AG08395 (cell line): ENCODE measurements at places on chromosomes 11 and 22.
A peak's percentile ranks its signal among the peaks of the same experiment; 100 is the strongest.

GRCh38 chr11:112822478-112823274, 138.5 kb upstream of the NCAM1 start:
- DNase-seq = no peak

DNA sequence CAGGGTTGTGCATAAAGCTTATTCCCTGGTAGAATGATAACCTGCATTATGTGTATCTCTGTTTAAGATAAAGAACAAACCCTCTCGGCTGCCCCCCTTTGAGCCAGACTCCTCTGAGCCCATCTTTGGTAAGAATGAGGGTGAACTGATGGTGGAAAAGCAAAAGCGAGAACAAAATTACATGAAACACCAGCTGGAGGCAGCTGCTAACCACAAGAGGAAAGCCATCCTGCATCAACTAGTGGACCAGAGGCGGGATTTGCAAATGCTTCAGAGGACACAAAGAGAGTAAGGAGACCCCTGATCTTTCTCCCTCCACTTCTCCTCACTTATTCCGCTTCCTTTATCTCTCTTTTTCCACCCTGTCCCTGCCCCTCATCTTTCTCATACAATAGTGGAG, 40.3 kb downstream of the CCDC81 start:
- DNase-seq = no peak

GRCh38 chr11:126084608-126084912, 21.9 kb upstream of the CDON start:
- no peak for DNase-seq

DNA sequence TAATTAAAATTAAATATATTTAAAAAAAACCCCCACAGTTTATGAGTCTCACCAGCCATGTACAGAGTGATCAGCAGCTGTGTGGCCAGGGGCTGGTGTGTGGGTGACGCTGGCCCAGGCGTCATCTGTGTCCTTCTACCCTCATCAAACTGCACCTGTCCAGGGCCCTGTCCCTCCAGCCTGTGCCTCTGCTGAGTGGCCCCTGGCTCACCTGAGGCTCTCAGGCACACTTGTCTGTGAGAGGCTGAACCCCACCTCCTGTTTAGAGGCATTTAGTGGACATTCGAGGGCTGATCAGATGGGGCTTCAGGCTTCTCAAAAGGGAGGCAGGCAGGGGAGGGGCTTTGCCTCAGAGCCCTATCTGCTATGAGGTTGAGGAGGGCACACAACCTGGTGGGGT, 29.9 kb upstream of the SMIM38 start:
- no peak for DNase-seq

GRCh38 chr11:14323118-14323676, 35.8 kb downstream of the RRAS2 start:
- DNase-seq = no peak

GRCh38 chr22:43616645-43617044, 195.5 kb downstream of the EFCAB6 start:
- DNase-seq = no peak

DNA sequence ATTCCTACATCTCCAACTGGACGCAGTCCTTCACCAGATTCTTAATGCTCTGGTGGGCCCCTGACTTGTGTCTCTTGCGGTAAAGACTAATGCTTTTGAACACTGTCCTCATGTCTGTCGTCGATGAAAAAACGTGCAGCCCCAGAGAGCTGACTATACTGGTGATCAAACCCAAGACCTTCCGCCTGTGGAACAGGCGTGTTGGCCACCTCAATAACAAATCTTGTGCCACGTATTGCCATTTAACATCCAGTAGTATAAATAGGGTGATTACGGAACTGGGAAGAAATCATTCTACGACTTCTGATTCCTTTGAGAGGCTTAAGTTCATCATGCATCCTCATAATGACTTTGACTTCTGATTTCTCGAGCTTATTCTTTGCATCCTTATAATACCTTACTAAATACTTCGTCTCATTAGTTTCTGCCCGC, 45.6 kb downstream of the OR4D9 start:
- no peak for DNase-seq

- no peak for DNase-seq
These were observed 9.5 kb upstream of the CREB3L1 start for GRCh38 chr11:46267930-46268329.

- DNase-seq = peak; percentile 27
These were observed 36.4 kb upstream of the ACER3 start for GRCh38 chr11:76824083-76824939.

- DNase-seq = no peak
These were observed 1276.1 kb downstream of the LRRC4C start for GRCh38 chr11:40183073-40184064.

- no peak for DNase-seq
These were observed 5.5 kb upstream of the FOXRED2 start for GRCh38 chr22:36512333-36512732.

GRCh38 chr11:75677909-75678308, 9.1 kb upstream of the MAP6 start:
- DNase-seq = no peak

DNA sequence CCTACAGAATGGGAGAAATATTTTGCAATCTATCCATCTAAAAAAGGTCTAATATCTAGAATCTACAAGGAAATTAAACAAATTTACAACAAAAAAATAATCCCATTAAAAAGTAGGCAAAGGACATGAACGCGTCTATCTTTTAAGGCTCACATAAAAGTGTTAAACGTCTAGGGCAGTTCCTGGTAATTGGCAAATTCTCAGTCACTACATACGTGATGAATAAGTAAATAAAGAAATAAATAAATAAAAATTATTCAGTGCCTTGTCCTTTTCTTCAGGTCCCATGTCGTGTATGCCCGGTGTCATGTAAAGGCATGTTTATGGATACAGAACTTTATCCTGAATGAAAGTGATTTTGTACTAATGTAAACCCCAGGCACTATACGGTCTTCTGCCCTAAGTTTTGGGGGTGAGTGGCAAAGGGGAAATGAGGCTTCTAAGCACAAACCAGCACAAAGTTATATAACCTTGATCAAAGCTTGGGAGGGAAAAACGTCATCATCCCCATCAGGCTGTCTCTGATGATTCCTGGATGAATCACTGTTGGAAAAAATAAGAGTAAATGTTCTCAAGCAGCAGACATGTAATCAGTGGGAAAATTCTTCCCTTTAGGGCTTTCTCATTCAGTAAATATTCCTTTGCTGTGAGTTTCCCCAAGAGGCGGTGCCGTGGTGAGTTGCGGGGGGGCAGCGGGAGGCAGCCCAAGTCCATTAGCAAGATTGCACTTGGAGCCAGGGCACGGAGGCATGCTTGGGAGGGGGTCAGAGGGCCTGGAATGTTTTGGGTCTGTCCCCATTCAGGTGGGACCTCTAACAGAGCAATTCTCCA, 30.4 kb upstream of the MICAL2 start:
- peak; percentile 84 for DNase-seq

- DNase-seq = peak; percentile 98
These were observed 20.6 kb downstream of the STARD10 start for GRCh38 chr11:72773291-72773690.

GRCh38 chr11:112226831-112227401, 688 bp downstream of the PTS start:
- peak; percentile 32 for DNase-seq

DNA sequence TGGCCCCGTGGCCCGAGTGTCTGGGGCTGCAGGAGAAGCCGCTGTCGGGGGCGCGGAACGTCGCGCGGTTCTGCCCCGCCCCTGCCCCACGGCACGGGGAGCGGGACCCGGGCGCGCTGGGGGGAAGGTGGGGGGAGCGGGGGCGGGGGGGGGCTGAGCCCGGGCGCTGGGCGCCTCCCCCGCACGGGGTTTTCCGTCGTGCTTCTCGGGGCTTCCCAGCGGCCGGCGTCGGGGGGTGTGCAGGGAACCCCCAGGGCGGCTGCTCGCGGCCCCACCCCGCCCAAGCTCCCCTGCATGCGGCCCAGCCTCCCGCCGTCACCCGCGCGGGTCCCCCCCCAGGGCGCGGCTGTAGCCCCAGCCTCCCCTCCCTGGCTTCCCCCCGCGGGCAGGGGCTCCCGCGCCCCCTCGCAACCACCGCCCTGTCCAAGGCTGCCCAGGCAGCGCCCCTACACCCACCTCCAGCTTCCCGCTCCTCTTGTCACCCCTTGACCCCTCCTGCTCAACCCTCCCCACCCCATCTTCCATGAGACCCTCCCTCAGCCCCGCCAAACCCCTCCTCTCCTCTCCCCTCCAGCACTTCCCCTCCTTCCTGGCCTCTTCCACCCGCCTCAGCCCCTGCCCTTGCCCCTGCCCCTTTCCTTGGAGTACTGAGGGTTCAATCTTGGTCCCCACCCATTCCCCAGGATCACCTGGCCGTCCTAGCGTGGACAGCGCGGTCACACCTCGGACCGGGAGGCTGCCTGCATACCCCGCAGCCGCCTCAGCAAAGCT, 1.7 kb downstream of the IL17REL start:
- DNase-seq = no peak

- no peak for DNase-seq
These were observed 765 bp downstream of the ZFPL1 start for GRCh38 chr11:65084598-65085375.

- no peak for DNase-seq
These were observed 1500.0 kb downstream of the BRD1 start for GRCh38 chr22:48327721-48328120.

DNA sequence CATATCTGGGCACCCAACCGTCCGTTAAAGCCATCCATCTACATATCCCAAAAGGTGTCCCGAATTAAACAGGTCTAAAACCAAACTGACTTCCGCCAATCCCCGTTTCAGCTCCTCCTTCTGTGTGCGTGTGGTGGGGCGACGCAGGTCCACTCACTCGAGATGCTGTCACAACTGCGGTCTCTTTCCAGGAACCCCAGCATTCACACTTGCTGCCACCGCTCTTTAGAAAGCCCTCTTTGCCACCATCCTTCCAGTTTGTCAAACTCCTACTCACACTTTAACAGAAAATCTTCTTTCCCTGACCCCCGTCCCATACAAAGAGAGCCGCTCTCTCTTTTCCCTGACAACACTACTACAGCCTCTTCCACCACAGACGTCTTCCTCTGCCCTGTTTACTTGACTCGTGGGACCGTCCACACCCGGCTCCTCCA, 467 bp downstream of the ESS2 start:
- peak; percentile 48 for DNase-seq

GRCh38 chr22:48607901-48608662, 1219.6 kb downstream of the BRD1 start:
- no peak for DNase-seq

- DNase-seq = no peak
These were observed 848 bp downstream of the HEPN1 start for GRCh38 chr11:124919898-124920297.

DNA sequence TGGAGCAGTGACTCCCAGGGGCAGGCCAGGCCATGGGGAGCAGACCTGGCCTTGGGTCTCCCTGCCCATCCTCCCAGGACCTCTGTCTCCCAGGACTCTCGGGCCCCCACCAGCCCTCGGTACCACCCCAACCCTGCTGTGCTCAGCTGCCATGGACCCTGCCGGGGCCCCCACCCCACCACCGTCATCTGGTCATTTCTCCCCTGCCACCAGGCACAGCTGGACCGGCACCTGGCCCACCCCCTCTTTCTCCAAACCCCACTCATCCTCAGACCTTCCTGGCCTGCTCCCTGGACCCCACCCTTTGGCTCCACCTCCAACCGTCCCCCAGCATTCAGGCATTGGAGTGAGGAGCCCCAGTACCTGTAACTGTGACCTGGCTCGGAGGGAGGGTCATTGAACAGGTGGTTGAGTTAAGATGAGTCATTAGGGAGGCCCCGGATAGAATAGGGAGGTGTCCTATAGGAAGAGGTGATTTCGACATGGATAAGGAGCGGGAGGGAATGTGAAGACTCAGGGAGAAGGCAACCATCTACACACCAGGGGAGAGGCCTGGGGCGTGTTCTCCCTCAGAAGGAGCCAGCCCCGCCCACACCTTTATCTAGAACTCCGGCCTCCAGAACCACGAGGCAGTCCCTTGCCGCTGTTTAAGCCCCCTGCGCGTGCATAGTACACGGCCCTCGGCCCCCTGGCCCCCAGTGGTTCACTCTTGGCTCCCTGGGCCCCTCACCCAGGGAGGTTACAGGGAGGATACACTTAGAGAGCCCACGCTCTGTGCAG, 1395.9 kb downstream of the BRD1 start:
- DNase-seq = no peak

DNA sequence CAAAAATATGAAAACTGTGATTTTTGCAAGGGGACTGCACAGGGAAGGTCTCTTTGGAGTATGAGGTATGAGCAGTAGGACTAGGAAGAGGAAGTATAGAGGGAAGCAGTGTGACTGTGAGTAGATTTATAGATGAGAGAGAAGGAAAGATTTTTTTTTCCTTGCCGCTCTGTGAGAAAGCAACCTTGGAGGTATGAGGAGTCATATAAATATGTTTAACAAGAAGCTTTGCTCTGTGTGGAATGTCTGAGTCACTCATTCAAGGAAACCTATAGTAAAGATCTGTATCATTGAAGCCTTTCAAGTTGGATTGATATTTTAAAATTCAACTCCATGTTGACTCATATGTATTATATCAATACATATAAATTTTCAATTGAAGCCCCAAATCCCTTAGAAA, 26.2 kb downstream of the DNHD1 start:
- peak; percentile 22 for DNase-seq

DNA sequence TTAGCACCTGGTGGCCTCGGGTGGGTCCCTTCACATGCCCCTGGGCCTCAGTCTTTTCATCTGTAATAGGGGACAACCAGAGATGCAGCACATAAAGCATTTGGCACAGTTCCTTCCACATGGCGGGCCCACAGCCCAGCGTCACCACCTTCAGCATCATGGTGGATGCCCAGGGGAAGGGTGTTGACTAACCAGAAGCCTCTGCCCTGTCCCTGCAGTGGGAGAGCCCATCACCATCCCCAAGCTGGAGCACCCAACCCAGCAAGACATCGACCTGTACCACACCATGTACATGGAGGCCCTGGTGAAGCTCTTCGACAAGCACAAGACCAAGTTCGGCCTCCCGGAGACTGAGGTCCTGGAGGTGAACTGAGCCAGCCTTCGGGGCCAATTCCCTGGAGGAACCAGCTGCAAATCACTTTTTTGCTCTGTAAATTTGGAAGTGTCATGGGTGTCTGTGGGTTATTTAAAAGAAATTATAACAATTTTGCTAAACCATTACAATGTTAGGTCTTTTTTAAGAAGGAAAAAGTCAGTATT, 14.8 kb upstream of the UVRAG start:
- DNase-seq = no peak

- DNase-seq = no peak
These were observed 7.5 kb downstream of the LRFN4 start for GRCh38 chr11:66864172-66864901.

DNA sequence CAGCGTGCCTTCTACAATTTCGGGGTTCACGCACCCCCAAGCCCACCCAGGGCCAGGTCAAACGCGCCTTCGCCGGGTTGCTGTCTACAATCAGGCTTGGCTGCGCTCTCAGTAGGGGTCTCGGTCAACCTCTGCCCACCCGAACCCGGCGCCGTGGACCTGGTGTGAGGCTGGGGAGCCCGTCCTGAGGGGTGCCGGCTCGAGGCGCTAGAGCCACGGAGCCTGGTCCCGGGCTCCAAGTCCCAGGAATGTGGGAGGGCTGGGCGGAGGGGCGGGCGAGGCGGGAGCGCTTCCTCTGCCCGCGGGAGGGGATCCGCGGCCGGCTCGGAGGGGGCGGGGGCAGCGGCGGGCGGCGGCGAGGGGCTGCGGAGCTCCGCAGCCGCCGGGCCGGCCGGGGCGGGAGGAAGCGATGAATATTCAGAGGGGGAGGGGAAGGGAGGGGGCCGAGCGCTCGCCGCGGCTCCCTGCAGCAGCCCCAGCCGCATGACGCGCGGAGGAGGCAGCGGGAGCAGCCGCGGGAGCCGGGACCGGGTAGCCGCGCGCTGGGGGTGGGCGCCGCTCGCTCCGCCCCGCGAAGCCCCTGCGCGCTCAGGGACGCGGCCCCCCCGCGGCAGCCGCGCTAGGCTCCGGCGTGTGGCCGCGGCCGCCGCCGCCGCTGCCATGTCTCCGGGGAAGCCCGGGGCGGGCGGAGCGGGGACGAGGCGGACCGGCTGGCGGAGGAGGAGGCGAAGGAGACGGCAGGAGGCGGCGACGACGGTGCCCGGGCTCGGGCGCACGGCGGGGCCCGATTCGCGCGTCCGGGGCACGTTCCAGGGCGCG, at the start of gene PTPRJ:
Gene PTPRJ, plus strand, starts transcription at position 472 of the 819 bp plus-strand sequence. CDS start 354 bp downstream, outside the sequence.
- peak; percentile 72 for DNase-seq
